GM12864 (cell line): ENCODE measurements at places on chromosomes 11 and 22.
A peak's percentile ranks its signal among the peaks of the same experiment; 100 is the strongest.

- no peak for DNase-seq
Observed at GRCh38 chr11:68025047-68025446, 5.4 kb upstream of the NDUFS8 start.

DNA sequence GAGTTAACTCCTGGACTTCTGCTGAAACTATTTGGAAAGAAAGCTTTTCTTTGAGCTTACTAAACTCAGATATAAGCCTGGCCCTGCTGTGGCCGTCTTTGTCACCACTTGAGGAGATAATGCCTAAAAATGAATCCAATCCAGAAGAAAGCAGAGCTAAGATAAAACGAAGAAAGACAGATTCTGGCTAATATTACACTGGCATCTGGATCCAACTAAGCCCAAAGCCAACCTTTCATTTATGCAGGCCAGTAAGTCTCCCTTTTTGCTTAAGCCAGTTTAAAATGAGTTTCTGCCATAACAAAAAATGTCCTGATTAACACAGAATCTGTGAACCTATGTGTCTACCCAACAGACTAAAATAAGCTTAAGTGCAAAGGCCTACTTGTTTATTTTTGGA is 34.5 kb downstream of the PIK3C2A start:
- DNase-seq: no peak

GRCh38 chr11:86063536-86063935 is 5.3 kb downstream of the PICALM start:
- DNase-seq: no peak

DNA sequence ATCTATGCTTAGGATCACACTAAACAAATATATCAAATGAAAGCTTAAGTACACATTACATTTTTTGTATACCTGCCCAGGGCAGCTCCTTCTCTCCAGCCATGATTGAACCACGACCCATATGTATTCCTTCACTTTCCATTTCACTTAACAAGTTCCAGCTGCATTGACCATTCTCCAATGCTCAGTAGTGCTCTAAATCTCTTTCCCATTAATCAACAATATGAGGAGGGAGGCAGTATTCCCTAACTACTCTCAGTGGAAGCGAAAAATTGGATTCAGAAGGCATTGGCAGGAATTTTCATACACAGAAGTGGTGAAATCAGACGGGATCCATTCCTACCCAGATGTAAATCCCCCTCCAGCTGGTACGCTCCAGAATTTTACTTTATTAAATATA is 372.0 kb upstream of the LUZP2 start:
- no peak for DNase-seq

DNA sequence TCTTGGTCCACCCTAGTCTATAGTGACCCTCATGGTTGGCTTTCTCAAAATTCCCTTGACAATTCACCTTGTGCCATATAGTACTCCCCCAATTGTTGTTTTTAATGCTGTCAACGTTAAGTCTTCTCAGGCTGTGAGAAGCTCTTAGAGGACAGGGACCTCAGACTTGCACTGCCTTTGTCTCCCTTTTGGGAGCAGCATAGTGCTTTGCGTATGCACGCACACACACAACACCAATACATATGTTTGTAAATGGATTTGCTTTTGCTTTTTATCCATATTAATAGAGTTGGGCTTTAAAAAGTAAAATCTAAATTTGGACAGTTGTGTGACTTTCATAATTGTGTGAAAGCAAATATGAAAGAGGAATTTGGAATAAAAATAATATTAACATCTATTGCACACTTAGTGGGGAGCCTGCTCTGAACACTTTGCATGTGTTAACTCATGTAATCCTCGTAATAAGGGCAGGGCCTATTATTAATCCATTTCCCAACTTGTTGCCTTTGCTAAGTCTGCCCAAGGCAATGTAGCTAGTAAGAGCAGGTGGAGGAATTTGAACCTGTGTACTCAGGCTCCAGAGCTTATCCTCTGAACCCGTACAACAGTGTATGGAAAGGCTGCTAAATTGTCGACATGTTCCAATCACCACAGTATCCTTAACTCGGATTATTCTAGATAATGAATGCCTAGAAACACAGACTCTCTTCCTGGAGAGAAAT is 257.7 kb upstream of the NARS2 start:
- DNase-seq: no peak

- DNase-seq: no peak
Observed at GRCh38 chr11:73126804-73127480, 15.2 kb downstream of the FCHSD2 start.

DNA sequence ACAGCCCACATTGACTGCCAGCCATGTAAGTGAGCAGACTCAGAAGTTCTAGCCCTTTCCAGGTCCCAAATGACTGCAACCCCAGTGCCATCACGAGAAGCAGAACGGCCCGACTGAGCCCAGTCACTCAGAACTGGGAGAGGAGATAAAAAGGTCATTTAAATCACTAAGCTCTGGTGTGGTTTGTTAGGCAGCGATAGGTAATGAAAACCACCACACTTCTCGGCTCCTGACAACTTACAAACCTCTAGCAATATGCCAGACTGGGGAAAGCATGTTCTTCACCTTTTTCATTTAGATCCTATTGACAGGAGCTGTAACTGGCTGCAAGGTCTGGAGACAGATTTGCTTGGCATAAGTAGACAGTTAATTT is 6.7 kb downstream of the SLC15A3 start:
- DNase-seq: no peak

DNA sequence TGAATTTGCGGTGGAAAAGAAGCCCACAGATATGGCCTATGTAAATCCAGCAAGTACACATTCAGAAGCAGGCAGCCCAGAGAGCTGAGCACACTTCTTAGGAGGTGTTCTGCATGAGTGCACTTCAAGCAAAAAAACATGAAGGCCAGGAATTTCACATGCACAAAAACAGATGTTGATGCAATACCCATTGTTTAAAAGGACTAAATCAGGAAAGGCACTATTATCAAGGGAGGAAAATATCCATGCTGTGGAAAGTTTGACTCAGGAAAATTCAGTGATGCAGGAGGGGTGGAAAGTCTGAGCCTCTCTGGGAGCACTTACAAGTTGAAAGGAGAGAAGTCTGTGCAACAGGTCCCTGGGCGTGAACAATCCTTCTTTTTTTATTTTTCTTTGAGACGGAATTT is 15.8 kb upstream of the CARS1 start:
- DNase-seq: no peak

- DNase-seq: no peak
Observed at GRCh38 chr11:64571410-64572091, 19.5 kb upstream of the SLC22A12 start.

DNA sequence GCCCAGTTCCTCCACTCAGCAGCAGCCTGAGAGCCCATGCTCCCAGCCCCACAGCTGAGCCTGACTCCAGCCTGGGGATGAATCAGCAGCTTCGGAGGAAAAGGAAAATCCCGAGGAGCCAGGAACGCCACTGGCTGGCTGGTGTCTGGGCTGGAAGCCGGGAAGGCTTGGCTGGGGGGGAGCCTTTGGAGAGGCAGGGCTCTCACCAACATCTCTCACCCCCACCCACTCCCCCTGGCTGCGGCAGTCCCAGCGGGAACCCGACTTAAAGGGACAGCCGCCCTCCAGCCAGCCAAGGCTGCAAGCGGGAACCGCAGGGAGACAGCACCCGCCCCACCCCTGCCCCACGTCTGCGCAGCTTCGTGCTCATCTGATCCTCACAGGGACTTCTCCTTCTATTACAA is 28.4 kb downstream of the KIAA0930 start:
- DNase-seq: no peak

- DNase-seq: peak; percentile 77
Observed at GRCh38 chr11:65329944-65330403, 3.7 kb upstream of the DPF2 start.

DNA sequence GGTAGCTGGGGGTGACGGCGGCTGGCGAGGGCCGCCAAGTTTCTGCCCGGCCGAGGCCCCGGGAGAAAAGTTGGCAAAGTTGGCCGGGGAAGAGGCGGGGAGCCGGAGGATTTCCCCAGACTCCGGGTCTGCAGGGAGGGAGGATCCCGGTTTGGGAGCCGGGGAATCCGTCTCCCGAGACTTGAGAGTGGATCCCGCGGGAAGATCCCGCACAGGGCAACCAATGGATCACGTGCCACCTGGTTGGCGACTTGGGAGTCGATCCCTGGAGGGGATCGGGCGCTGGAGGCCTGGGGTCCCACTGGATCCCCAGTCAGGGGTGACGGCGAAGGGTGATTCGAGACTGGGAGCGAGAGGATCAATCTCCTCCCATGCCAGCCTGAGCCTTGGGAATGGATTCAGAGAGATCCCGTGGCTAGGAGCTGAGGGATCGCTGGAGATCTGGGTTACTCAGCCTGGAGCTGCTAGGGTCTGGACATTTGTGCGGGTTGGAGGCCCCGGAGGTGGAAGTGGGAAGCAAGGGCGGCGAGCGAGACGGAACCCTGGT is 394 bp downstream of the KIAA1671 start:
- DNase-seq: no peak

DNA sequence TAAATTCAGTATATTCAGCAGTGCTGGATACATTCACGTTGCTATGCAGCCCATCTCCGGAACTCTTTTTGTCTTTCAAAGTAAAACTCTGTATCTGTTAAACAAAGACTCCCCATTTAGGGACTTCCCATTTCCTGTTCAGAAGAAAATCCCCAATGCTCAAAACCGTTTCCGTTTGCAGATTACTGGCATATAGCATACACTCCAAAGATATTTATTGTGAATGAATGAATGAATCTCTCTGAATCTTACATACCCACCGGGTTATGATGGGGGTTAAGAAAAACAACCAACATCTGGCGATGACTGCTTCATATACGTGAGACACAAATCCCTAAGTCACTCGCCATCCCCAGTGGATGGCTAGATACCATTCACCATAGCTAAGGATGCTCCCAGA is 1.6 kb downstream of the THY1 start:
- no peak for DNase-seq

GRCh38 chr11:71252269-71252769 is at the start of gene SHANK2:
SHANK2 (minus strand) TSS chr11:71252577; CDS start chr11:71147326, 105,251 bp downstream.
- no peak for DNase-seq

DNA sequence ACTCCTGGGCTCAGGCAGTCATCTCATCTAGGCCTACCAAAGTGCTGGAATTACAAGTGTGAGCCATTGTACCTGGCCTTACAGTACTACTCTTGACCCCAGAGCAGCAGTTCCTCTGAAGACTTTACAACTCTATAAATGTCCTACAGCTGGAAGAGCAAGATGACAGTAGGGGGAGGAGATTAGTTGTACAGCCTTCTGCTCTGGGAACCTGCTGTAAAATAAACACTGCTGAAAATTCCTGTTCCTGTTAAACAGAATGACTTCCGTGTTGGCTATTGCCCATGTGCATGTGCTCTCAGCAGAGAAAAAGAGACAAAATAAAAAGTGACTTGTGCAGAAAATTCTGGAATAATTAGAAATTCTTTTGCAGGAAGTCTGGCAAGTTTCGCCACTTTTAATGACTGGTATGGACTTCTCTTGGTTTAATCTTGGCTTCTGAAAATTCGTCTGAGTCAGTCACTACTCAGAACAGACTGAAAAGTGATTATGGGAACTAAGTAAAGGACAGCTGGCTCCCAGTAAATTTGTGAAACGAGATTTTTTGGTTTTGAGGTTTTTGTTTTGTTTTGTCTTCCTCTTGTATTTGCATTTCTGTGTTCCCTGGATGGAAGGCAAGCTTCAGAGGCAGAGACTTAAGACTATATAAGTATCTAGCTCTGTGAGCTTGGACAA is 955.7 kb downstream of the DLG2 start:
- DNase-seq: no peak

DNA sequence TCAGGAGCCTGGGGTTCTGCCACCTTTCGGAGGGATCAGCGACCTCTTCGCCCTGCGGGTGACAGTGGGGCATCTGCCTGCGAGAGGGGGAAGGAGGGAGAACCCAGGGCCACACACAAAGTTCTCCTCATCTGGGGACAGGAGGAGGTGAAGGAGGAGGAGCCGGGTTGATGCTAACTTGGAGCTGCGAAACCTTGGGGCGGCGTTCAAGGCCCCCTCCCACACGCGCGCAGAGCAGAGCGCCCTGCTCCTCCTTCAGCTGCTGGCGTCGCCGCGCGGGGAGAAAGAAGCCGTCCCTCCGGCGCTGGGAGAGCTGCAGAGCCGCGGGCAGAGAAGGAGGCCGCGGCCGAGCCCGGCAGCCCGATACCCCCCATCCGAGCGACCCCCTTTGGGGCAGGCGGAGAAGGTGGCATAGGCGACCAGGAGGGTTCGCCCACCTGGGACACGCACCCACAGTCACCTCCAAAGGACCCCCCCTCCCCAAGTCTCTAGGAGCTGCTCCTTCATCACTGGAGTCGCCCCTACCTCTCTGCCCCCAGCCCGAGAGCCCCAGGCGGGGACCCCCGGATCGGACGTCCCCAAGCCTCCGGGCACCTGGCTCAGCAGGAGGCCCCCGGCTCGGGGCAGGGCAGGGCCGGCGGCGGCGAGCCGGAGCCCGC is at the start of gene RASD2:
RASD2 (plus strand) TSS at position 237 of the 659 bp plus-strand sequence. CDS start 5,979 bp downstream, outside the sequence.
- DNase-seq: no peak

DNA sequence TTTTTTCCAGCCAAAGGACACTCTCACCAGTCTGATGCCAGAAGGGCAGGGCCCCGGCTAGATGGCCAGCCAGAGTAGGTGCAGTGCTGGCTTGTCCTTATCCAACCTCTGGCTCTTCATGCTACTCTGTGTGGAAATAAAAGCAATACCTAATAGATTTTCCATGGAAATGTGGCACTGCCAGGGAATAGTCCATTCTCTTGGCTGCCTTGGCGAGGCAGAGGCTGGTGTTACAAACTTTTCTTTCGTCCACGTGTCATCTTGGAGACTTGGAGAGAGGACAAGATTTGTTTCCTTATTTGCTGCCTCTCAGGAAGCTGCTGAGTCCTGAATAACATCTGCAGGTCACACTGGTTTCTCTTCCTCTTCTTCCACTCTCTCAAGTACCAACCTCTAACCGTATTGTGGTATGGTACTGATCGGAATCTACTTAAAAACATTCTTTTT is 17.2 kb upstream of the C1QTNF4 start:
- peak; percentile 27 for DNase-seq

GRCh38 chr11:22680628-22681027 is 14.2 kb downstream of the GAS2 start:
- DNase-seq: no peak

DNA sequence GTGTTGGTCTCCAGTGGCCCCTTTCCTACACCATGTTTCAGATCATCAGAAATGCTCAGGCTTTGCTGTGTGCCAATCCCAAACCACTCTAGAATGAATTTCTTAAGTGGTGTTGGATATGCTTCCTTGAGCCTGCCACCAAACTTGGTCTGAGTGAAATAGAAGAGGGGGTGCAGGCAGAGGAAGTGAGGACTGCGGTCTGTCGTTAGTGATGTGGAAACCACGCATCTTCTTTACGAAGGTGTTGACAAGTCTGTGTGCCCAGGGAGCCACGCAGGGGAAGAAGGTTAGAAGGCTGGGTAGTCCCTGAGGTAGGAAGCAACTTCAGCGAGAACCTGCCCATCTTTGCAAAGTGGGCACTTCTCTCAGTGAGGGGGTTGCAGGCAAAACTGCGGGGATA is 187.4 kb upstream of the NAV2 start:
- DNase-seq: peak; percentile 7
